ENCODE measurements at places on chromosomes 13 and 19.

GRCh38 chr19:34881982-34882381, 44.7 kb upstream of the ZNF30 start:
- DNase-seq, result peak; percentile 15

- peak; percentile 36 for DNase-seq
Observed at GRCh38 chr13:45851171-45851921, at the start of gene SIAH3. SIAH3 (minus strand) TSS chr13:45851753; CDS start chr13:45851629, 124 bp downstream.

GRCh38 chr13:77537289-77537919, 1.9 kb downstream of the SCEL start:
- DNase-seq, result no peak

- DNase-seq, result no peak
Observed at GRCh38 chr13:73593199-73593765, 534.5 kb downstream of the KLF5 start.

GRCh38 chr13:93172109-93172508, 54.5 kb upstream of the GPC6 start:
- DNase-seq, result no peak

DNA sequence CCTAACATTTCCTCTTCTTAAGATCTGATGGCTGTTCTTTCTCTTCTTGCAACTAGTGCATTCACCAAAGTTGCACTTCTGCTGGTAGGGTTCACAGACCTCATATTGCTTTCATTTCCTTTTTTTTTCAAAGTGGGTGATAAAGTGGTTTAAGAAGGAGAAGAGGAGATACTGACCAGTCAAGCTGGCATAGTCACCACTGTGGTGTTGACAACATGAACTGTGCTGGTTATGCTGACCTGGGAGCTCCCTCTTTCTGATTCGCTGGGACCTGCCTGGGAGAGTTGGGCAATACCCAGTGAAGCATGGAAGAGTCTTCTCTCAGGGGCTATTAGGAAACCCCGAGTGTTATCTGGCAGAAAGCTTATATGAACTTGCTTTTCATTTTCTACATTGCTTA, 222.9 kb downstream of the SLITRK5 start:
- DNase-seq, result no peak

GRCh38 chr13:97810152-97810551, 143.3 kb upstream of the IPO5 start:
- peak; percentile 57 for DNase-seq

- peak; percentile 39 for DNase-seq
Observed at GRCh38 chr19:51398096-51398704, 7.8 kb upstream of the C19orf84 start.

DNA sequence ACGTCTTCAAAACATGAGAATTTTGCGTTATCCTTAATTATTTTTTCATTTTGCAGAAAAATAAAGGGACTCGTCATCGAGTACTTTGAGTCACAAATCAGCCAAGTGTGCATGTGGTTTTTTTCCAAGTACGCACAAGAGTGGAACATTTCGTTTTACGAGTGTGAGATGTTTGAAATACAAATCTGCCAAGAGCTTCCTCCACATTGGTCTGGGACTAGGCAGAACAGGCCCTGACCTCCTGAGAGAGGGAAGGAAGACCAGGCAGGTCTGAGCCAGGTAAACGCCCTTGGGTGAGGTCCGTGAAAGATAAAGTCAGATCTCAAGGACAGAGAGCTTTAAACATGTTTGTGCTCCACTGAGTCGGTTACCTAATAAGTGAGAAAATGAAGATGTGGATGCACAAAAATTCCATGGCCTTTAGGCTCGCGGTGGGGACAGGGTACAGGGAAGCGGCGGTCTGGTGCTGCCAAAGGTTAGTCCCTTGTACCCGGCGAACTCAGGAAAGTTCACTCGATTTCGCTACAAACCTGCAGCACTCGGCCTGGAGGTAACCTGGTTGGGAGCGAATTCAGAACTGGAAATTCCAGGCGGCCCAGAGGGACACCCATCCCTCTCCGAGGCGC, 473 bp upstream of the ITM2B start:
- no peak for DNase-seq

Measured in cardiac muscle cell (in vitro differentiated cells and primary cell).